ENCODE measurements at places on chromosomes 7 and 10. TPM values are rescaled to one million over a fixed set of nuclear protein-coding genes. Genes with fewer than 3 reads are reported as not detected.

GRCh38 chr10:133357285-133358161, at the start of gene FUOM:
Gene FUOM (minus strand): TSS chr10:133358019. CDS start chr10:133358007, 12 bp downstream.
- peak; percentile 90 for DNase-seq

GRCh38 chr10:123562387-123562786, 103.8 kb upstream of the GPR26 start:
- DNase-seq: no peak

DNA sequence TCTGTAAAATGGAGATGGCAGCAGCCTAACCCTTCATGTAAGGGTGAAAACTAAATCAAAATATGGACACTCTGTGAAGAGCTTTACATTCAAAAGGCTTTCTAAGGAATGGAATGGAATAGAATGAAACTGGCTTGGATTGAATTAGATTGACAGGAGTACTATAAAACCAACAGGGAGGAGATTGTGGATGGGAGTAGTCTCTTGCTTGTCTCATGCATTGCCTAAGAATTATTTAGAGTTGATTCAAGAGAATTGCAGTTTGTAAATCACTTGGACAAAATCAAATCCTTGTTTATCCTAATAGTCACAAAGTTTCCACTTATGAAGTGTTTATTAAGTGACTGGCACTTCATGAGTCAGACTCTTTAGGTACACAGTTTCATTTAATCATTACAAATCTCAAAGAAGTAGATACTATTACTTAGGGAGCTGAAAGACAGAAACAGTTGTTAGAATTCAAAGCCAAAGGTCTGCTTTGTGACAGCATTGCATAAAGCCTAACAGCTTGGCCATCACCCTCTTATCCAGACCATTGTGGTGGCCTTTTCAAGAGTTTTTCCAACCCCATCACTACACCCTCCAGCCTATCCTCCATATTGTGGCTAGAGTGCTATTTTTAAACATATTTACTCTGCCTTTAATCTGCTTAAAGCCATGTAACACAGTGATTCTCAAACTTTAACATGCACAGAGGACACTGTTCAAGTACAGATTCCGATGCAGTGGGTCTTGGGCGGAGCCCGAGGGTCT, 91.9 kb upstream of the GHITM start:
- DNase-seq: no peak

- no peak for DNase-seq
These were observed 20.9 kb upstream of the PPA1 start for GRCh38 chr10:70253878-70254765.

DNA sequence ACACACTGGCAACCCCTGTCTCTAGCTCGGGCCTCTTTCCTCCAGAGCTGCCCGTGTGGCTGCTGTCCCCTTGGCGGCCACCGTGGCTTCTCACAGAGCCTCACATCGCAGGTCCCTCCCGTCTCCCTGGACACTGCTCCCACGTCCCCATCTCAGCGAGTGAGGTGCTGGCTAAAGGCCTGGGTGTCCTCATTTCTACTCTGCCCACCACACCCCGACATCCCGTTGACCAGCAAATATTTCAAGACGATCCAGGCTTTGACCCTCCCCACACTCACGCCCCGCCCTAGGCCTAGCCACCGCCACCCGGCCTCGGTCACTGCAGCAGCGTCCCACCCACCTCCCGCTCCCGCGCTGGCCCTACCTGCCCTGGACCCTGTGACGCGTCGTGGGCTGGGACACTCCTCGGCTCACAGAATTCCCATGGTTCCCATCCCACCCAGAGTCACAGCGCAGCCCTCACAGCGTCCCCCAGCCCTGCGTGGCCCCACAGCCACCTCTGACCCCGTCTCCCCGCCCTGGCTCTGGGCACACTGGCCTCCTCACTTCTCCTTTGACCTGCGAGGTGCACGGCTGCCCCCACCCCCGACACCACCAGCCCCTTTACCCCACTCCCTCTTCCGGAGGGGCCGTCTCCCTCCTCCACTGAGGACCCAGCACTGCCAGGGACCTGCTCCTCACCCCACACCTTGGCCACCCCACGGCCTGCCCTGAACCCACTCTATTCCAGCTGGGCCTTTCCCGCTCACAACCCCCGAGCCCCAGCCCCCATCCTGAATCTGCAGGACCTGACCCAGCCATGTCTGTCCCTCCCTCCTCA, 6.9 kb downstream of the ADAP1 start:
- DNase-seq: no peak

- DNase-seq: no peak
These were observed 3.6 kb downstream of the C10orf67 start for GRCh38 chr10:23341004-23341403.

GRCh38 chr10:76554478-76554877, 1083.1 kb downstream of the KCNMA1 start:
- no peak for DNase-seq

GRCh38 chr10:68826764-68827591, at the start of gene STOX1:
Gene STOX1 (plus strand): TSS chr10:68827531. CDS start chr10:68827624, 93 bp downstream.
- DNase-seq: peak; percentile 91

Gene FOXI2
- not detected for total RNA-seq

Gene PIK3AP1
- total RNA-seq: 1.7 TPM

Gene GDF2
- total RNA-seq: 0.19 TPM

Gene CPEB3
- total RNA-seq: 2.2 TPM

Gene SFTPA1
- not detected for total RNA-seq

Gene ACHE
- 0.90 TPM for total RNA-seq

Gene PSMC2
- 128 TPM for total RNA-seq
